Stimulated activated CD8-positive, alpha-beta memory T cell treated with anti-CD3 and anti-CD28 coated beads, Interleukin-7, amount 100 ng/mL, for 48 hours (primary cell): ENCODE measurements at places on chromosomes 3 and 15.

- DNase-seq, result no peak
Measured at GRCh38 chr3:57006949-57007419, 53.5 kb upstream of the SPATA12 start.

DNA sequence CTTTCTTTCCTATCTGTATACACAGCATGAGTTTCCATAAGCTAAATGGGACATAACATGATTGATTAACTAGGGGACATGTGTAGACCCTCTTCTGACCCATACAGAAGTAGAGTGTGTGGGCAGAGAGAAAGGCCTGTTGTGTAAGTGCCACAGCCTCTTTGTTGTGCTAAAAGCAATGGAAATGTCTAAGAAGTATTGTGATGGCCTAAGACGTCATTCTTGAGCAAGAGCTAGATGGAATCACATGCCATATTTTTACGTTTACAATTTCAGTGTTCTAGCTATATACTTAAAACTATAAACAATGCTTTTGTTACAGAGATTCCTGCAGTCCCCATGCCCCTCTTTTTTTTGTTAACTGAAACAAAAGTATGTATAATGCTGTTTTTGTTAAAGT, 61.9 kb downstream of the CD47 start:
- DNase-seq, result no peak

- DNase-seq, result no peak
Measured at GRCh38 chr3:72275331-72275751, 490.4 kb upstream of the PROK2 start.

- no peak for DNase-seq
Measured at GRCh38 chr15:100060276-100060926, 281.4 kb downstream of the ADAMTS17 start.

DNA sequence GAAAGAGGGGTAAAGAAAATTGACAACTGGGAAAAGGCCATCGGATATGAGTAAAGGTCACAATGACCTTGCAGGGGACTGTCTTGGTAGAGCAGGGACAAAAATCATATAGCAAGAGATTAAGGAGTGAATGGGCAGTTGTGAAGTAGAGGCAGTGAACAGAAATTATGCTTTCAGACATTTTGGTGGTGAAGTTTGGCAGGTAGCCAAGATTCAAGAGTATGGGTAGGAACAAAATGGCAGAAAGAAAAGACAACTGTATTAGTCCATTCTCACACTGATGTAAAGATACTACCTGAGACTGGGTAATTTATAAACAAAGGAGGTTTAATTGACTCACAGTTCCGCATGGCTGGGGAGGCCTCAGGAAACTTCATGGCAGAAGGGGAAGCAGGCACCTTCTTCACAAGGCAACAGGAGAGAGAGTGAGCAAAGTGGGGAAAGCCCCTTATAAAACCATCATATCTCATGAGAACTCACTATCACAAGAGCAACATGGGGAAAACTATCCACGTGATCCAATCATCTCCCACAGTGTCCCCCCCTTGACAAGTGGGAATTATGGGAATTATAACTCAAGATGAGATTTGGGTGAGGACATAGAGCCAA, 84.0 kb downstream of the CGNL1 start:
- no peak for DNase-seq

DNA sequence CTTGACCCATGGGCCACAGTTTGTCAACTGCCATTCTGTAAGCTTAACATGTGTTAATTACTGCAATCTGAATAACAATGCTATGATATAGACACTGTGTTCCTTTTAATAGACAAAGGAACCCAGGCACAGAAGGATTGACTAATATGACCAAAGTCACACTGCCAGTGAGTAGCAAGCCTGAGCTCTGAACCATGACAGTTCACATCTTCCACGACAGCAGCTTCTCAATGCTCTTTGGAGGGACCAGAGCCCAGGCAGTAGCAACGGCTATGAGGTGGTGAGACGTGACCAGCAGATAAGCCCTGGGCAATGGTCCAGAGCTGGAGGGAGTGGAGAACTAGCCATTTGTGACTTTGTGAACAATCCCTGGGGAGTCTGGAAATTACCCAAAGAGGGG, 19.4 kb downstream of the CA12 start:
- DNase-seq, result no peak

GRCh38 chr3:186540835-186541226, 3.3 kb downstream of the CRYGS start:
- no peak for DNase-seq

- no peak for DNase-seq
Measured at GRCh38 chr3:105352976-105353375, 13.7 kb upstream of the ALCAM start.

DNA sequence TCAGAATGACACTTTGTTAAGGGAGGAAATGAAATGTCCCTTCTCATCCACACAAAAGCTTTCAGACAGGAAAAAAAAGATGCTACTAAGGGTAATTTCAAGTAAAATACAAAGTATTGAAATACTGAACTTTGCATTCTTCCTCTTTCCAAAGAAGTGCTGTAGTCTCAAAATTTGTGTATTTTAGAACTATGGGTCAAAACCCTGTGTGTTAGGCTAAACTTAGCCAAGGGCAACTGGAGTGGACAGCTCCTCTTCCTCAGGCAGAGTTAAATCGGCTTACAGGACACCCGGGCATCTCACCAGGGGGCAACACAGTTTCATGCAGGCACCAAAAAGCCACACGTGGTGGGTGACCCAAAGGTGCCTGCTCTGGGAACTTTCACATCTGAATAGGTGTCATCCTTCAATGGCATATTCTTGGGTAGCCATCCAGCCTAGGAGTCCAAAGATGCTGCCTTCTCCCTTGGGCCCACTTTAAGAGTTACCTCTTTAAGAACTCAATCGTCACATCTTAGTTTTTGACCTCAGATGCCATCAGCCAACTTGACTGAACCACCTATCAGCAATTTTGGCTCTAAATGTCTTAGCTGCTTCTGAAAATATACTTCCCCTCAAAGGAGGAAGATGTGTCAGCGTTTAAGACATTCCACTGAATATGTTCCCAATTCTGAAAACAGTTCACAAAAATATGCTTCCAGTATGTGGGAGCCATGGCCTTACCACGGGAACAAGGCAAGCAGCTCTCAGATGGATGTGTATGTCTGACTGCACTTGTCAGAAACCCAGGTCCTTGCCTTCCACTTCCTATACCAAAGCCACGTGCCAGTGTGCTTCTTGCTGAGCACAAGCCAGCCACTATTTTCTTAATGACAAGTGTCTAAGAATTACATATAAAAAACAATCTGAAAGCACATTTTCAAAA, 32.2 kb upstream of the MUC13 start:
- no peak for DNase-seq

GRCh38 chr15:92323525-92323924, 70.2 kb upstream of the ST8SIA2 start:
- DNase-seq, result no peak

- peak; percentile 54 for DNase-seq
Measured at GRCh38 chr15:44545913-44546802, 9.2 kb downstream of the EIF3J start.

GRCh38 chr3:112351823-112352222, 18.9 kb downstream of the CD200 start:
- no peak for DNase-seq

DNA sequence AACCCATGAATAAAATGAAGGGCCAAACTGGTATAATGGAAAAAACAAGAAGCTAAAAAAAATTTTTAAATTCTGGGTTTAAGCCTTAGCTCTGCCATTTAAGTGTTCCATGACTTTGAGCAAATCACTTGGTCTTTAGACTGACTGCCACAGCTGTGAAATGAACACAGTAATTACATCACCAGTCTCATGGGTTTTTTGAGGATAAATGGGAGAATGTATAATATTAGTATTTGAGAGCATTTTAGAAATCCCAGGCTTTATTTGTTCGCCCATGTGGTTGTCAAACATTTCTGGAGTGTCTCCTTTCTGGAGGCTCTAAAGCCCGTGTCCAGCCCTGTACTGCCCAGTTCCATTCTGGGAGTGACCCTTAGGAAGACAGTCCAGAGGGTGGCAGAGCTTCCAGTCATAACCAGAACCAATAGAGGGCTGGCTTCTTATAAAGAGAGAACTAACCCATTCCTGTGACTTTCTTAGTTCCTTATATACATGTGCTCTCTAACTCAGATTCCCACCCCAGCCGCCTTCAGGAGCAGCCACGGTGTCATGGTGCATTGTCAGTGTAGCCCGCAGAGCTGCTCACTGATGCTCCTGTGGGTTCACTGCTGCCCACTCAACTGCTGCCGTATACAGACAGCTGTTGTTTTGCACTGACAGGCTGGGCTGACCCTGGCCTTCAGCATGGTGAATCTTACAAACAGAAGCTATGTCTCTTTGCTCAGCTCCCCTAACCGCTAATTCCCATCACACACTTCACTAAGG, 44.7 kb downstream of the BOC start:
- no peak for DNase-seq

DNA sequence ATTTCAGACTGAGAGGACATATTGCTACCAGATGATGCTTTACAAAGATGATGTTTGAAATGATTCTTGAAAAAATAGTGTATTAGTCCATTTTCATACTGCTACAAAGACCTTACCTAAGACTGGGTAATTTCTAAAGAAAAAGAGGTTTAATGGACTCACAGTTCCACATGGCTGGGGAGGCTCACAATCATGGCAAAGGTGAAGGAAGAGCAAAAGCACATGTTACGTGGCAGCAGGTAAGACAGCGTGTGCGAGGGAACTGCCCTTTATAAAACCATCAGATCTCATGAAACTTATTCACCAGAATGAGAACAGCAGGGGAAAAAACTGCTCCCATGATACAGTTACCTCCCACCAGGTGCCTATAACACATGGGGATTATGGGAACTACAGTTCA, 658.4 kb upstream of the CFAP20DC start:
- DNase-seq, result no peak

DNA sequence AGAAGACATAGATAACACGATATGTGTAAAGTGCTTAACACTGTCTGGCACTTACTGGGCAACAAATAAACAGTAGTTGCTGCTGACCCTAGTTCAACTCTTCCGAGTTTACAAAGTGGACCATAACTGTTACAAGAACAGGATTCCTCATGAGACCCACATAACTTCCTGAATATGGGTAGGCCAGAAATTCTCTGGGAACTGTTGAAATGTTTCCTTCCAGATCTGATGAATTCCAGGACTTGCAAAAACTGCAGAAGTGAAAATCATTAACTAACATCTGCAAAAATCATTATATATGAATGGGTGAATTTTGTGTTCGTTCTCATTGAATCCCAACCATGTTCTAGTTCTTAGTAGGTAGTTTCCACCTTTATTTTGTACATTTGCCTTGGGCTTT, 181.7 kb upstream of the MME start:
- DNase-seq, result no peak

DNA sequence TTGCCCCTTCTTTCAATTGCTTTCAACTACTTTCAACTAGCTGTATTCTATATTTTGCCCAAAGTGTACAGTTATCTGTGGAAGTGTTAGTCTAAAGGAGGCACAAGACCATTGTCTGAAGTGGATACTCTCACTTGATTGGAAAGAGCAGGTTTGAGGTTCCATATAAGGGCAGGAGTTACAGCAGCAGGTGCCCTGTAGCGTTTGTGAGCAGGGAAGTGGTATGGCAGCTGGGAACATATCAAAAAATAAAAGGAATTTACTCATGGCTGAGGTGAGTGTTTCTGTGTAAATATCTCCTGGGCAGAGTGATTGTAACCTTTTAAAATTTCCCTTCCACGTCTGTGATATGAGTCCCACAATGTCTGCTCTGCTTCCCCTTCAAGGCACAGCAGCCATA, 38.5 kb upstream of the DNAJC13 start:
- no peak for DNase-seq

DNA sequence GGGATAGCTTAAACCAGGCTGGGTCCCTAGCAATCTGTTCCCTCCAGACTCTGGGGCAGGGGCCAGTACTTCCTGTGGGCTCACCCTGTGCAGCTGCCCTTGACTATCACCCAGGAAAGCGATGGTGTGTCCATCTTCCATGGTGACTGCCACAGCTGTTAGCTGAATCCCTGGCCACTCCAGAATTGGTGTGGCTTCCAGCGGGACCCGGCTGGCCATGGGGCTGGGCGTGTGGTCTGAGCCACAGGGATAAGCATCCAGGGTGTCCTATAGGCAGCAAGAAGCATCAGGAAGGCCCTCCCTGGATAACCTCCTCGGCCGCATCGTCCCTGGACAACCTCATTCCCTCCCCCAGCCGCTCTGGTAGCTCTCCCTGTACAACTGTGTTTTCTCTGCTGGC, 7.2 kb downstream of the PLXNB1 start:
- DNase-seq, result no peak

DNA sequence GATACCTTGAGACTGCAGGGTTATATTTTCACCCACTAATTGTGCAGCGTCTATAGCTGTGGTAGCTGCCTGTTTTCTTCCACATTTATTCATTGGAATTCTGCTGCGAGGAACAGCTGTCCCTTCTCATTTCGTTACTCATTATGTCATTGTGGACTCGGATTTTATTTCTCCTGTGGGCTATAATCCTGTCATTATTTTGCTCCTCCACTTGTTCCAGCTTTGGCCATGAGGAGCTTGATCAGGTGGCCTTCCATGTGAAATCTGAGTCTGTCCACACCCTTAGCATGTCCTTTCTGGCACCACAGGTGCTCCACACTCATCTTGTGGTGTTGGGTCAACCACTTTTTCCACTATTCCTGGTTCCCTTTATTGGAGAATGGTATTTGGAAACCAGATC, 14.8 kb downstream of the LYSMD4 start:
- DNase-seq, result no peak

- no peak for DNase-seq
Measured at GRCh38 chr3:64444490-64445108, 219.3 kb upstream of the PRICKLE2 start.

DNA sequence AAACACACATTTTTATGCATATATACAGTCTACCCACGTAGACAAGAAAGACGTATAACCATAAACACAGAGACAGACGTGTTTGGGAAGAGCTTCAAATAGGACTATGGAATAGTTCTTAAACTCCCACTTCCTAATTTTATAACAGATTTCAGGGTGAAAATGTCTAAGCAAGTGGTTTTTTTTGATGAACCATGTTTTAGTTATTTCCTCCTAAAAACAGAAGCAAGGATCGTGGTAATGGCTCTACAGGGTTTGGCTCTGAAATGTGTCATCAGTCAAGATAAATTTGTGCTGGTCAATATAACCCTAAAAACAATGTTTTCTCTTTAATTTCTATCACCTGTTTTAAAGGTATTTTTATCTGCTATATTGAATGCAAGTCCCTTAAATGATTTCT, 58.2 kb downstream of the FMN1 start:
- DNase-seq, result no peak

- DNase-seq, result no peak
Measured at GRCh38 chr15:50018491-50018890, 100.5 kb downstream of the ATP8B4 start.

DNA sequence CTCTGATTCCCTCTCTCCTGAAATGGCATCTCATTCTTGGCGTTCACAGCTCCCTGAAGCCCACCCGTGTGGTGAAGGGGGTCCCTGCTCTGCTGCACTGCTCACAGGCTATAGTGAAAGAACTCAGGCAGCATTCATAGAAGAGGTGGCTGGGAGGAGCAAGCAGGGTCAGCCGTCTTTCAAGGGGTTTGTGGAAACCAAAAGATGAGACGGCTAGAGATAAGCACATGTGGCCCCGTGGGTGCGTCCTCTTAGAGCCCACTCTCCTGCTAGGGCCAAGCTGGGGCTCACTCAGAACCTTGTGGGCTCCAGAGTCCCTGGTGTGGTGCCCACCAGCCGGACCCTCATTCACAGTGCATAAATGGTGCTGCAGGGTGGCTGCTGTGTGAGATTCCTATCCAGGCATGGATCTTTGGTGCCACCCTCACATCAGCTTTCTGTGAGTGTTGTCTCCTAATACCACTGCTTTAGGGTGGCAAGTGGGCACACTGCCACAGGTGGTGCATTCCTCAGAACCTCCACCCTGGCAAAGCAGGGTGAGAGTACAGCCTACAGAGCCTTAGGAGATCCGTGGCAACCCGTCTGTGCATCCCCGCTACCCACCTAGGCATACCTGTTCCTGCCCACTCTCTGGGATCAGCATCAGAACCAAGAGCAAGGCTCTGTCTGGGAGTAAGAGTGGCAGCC, 11.2 kb upstream of the SEMA4B start:
- DNase-seq, result no peak
